CD4-positive, alpha-beta T cell treated with Interleukin-10 for 1 hour (primary cell): ENCODE measurements at places on chromosomes 1 and 21.
A peak's percentile ranks its signal among the peaks of the same experiment; 100 is the strongest.

GRCh38 chr1:47724432-47724999 is 272.7 kb downstream of the TRABD2B start:
- DNase-seq: no peak

DNA sequence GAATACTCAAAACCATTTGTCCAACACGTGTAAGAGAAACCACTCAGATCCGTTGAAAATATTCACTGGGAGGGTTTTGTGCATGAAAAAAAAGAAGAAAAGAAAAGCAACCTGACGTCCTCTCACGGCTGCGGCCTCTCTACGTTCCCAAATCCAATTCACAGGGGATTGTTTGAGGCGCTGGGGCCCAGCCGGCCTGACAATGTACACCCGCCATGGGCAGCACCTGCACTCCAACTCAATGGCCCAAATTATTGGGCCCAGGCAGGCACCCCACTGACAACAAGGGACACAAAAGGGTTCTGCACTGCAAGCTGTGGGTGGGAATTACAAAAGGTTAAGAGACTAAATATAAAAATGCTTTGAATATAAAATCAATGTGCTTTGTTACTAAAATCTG is 41.5 kb downstream of the MORN1 start:
- DNase-seq: no peak

DNA sequence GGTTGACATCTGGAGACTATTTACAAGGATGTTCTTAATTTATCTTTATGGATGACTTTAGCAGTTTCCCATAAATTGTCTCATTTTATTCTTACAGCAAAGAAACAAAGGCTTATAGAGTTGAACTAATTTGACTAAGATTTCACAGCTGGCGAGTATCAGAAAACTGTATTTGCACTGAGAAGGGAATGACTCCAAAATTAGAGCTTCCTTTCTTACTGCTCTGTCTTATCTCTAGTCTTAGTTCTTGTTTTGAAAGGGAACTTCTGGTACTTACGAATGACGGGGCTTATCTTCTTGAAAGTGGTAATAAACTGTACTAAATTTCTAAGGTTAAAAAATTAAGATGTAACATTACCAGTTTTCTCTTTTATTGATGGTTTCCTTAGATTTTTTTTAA is 13.6 kb downstream of the CNST start:
- no peak for DNase-seq

DNA sequence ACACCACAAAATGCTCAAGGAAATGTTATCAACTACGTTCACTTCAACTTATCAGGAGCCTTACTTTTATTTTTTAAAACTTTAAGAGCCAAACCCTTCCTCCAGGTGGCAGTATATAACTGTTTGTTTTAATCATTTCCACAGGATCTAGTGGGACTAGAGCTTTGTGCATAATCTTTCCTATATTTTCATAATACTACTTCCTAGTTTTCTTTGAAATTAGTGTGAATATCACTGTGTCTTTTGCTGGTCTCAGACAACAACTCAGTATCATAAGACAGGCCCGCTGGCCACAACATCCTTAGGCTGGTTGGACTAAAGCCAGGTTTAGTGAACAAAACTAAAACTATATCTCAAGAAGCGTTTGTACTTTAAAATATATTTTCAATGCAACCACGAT is 145.5 kb downstream of the TIAM1 start:
- peak; percentile 64 for DNase-seq

- no peak for DNase-seq
These were observed 123.9 kb downstream of the PRDM2 start for GRCh38 chr1:13823936-13824335.

GRCh38 chr1:195584870-195585624 is 1023.2 kb downstream of the KCNT2 start:
- DNase-seq: no peak

DNA sequence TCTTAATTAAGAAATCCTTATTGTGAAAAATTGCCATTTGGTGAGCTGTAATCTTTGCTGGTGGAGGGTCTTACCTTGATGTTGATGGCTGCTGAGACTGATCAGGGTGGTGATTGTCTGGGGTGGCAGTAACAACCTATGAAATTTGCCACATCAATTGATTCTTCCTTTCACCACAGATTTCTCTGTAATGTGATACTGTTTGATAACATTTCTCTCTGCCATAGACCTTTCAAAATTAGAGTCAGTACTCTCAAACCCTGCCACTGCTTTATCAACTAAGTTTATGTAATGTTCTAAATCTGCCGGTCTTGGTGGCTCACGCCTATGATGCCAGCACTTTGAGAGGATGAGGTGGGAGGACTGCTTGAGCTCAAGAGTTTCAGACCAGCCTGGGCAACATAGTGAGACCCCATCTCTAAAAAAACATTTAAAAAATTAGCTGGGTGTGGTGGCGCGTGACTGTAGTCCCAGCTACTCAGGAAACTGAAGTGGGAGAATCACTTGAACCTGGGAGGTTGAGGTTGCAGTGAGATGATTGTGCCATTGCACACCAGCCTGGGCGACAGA is 5.0 kb downstream of the KPNA6 start:
- peak; percentile 23 for DNase-seq

GRCh38 chr1:184919892-184920291 is 54.4 kb downstream of the NIBAN1 start:
- no peak for DNase-seq

DNA sequence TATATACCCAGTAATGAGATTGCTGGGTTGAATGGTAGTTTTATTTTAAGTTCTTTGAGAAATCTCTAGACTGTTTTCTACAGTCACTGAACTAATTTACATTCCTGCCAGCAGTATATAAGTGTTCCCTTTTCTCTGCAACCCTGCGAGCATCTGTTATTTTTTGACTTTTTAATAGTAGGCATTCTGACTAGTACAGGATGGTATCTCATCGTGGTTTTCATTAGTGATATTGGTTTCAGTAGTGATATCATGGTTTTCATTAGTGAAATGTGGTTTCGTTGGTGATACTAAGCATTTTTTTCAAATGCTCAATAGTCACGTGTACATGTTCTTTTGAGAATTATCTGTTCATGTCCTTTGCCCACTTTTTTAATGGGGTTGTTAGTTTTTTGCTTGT is 316.8 kb downstream of the PTBP2 start:
- no peak for DNase-seq

- no peak for DNase-seq
These were observed 144.7 kb downstream of the TGFBR3 start for GRCh38 chr1:91741301-91741700.

DNA sequence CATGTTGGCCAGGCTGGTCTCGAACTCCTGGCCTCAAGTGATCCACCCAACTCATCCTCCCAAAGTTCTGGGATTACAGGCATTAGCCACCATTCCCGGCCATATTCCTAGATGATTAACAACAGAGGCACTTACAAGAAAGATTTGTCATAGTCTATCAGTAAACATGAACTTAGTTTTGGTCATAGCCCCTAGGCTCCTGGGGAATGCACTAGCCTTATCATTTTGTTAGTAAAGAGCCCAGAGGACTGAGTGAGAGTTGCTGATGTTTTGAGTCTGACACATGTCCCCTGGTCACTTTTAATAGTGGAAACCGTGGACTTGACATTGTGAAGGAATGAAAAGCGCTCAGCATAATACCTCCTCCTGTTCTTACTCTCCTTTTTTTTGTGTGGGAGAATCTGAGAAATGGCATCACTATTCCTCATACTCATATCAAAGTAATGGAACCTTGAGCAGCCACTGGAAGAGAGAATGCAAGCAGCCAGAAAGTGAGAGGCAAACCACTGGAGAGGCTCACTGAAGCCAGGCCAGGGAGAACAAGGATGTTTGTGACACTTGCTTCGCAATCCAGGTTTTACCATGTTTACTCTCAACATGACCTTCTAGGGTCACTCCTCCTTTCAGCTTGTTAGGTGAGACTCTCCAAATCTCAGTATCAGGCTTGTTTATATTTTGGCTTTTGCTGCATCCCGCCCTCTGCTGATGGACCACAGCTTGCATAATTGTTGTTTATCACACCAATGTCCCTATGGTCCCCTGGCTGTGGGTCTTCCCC is 14.8 kb downstream of the ATP1B1 start:
- no peak for DNase-seq

DNA sequence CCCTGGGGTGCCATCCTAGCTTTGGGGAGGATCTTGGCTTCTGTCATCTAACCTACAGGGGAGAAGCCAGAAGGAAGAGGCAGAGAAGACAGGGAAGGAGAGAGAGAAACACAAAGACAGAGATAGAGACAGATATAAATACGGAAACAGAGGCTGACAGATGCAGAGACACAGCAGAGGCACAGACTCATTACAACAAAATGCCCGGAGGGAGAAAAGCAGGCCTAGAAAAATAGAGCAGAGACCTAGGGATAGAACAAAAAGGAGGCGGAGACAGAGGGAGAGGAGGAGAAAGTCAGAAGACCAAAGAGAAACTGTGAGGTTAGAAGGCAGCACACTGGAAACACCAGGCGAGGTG is 1.9 kb downstream of the PEAR1 start:
- DNase-seq: no peak

DNA sequence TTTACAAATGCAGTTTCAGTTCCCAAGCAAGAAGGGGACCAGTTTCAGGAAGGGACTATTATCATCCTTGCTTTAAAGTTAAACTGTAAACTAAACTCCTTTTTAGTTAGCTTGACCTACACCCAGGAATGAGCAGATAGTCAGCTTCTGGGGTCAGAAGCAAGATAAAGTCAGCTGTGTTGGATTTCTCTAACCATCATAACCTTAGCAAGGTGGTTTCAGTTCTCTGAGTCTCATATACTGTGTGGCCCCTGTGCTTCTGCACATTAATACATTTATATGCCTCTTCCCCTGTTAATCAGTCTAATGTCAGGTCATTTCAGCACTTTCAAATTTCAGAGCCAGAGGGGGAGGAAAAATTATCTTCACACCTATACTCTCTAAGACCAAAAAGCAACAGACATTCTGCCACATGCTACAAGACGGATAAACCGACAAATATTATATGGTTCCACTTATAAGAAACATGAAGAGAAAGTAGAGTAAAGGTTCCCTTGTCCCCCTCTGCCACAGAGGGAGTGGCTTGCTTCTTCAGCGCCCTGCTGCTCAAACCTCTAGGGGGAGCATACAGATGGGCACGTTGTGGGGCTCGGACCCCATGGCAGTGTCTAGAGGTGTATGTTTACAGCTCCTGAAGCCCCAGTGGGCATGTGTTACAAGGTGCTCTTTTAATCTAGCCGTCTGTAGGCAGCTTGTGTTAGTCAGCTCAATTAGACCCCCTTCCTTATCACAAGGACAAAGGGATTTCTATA is 89.1 kb downstream of the SMYD3 start:
- no peak for DNase-seq

- peak; percentile 67 for DNase-seq
These were observed 5.4 kb downstream of the TFF3 start for GRCh38 chr21:42309753-42310213.

GRCh38 chr1:29237852-29238619 is 1.7 kb downstream of the PTPRU start:
- peak; percentile 17 for DNase-seq

GRCh38 chr21:40257342-40257741 is 390.1 kb downstream of the PCP4 start:
- DNase-seq: no peak

GRCh38 chr1:70455291-70455690 is 44.2 kb downstream of the CTH start:
- DNase-seq: no peak

GRCh38 chr1:182875889-182876288 is 36.7 kb downstream of the DHX9 start:
- no peak for DNase-seq

DNA sequence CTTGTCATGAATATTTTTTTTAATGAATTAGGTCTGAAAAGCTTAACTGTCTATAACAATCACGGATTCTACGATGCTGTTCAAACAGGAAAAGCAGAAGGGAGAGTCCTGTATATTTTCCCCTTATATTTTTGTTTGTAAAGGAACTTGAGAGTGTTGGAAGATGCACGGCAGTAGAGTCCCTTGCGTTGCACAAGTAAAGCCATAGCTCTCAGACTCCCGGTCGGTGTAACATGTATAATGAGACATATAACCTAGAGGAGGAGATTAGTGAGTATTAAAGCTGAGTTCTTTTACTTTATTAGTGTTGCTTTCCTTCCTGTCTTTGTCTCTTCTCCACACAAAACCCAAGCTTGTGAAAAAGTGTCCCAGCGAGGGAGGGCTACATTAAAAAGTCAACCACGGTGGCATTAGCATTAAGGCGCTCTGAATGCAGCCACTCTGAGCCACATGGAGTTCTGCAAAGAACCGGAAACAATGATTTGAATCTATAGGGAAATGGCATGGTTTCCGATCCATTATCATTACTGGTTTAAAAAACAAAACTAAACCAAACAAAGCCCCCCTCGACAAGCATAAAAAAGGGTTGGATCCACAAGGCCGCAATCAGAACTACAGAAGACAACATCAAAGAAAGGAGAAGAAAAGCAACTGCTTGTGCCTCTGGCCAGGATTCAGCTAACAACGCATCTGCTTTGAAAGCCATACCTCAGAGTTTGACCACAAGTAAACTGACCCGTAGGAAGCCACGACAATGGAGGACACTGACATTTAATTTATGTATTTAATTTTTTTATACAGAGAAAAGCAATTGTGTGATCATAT is 356.8 kb downstream of the LMO4 start:
- no peak for DNase-seq

- no peak for DNase-seq
These were observed 106.3 kb upstream of the CSF3R start for GRCh38 chr1:36588972-36589371.

- no peak for DNase-seq
These were observed 65.7 kb upstream of the MORC3 start for GRCh38 chr21:36254106-36254941.

DNA sequence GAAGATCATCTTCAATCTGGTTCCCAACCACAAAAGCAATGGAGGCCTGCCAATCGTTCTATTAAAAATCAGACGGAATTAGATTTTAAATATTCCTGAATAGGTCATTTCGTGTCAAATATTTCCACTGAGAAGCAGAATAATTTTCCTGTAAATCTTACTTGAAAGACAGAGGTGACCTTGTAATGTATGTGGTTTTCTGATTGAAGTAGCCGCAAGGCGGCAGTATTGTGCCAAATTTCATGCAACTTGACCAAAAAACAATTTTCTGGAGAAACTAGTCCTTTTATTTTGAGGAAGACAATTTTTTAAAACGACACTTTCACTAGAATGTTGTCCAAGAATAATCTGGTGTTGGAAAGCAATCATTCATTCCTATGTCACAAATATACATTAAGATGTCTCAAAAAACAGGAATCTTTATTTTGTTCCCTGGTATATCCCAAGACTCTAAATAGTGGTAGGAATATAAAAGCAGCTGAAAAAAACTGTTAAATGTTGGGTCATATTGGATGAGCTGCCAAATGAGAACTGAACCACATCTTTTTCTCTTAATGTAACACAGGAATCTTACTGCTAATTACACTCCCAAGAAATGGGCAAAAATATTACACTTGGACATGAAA is 33.6 kb downstream of the SPAG17 start:
- peak; percentile 4 for DNase-seq

- no peak for DNase-seq
These were observed 5.5 kb downstream of the KLF18 start for GRCh38 chr1:44135886-44136285.

DNA sequence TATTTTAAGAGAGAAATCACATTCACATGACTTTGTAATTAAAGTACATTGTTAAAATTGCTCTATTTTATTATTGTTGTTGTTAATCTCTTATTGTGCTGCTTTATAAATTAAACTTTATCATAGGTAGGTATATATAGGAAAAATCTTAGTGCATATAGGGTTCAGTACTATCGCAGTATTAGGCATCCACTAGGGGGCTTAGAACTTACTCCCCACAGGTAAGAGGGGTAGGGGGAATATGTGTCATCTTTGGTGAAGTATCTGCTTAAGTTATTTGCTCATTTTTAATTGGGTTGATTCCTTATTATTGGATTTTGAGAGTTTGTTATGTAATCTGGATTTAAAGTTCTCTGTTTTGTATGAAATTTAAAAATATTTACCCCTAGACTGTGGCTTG is 385.2 kb downstream of the DUSP10 start:
- no peak for DNase-seq

- no peak for DNase-seq
These were observed 50.1 kb downstream of the BRWD1 start for GRCh38 chr21:39263372-39263771.
